Placental epithelial cell (primary cell): ENCODE measurements at places on chromosomes 2 and 18. TPM values are rescaled to one million over a fixed set of nuclear protein-coding genes. Genes with fewer than 3 reads are reported as not detected.

Gene ARHGAP28
- total RNA-seq: 3.1 and 8.8 TPM in 2 replicates

Gene PSTPIP2
- total RNA-seq: 8.6 and 9.2 TPM in 2 replicates

Gene KCNG2
- not detected in 2 replicates for total RNA-seq

Gene EEF1B2
- 368 and 498 TPM in 2 replicates for total RNA-seq

Gene MBP
- 28.7 and 83.7 TPM in 2 replicates for total RNA-seq

Gene COLEC12
- total RNA-seq: under 0.01 TPM in 1 of 2 replicates, not detected in the other

Gene CYS1
- total RNA-seq: 0.39 TPM in 1 of 2 replicates, not detected in the other

Gene CIB4
- not detected in 2 replicates for total RNA-seq

Gene TTC31
- 20.4 and 23.6 TPM in 2 replicates for total RNA-seq

Gene NOSTRIN
- 5.4 and 5.5 TPM in 2 replicates for total RNA-seq

Gene AMER3
- not detected in 2 replicates for total RNA-seq

Gene ANKRD30BL
- not detected in 2 replicates for total RNA-seq

Gene CCDC178
- total RNA-seq: not detected in 2 replicates

Gene RBMS1
- 103 and 129 TPM in 2 replicates for total RNA-seq

Gene VIT
- total RNA-seq: 0.39 TPM in 1 of 2 replicates, not detected in the other

Gene DNAH7
- 0.11 and 0.39 TPM in 2 replicates for total RNA-seq

Gene COL5A2
- 146 and 246 TPM in 2 replicates for total RNA-seq

Gene NRP2
- 0.22 and 2.4 TPM in 2 replicates for total RNA-seq

Gene ADCYAP1
- total RNA-seq: not detected in 2 replicates

Gene PLB1
- total RNA-seq: 0.98 and 4.7 TPM in 2 replicates

Gene CXCR1
- not detected in 2 replicates for total RNA-seq

Gene OSBPL6
- 1.2 and 1.6 TPM in 2 replicates for total RNA-seq
